Activated naive CD8-positive, alpha-beta T cell treated with anti-CD3 and anti-CD28 coated beads, Interleukin-2, amount 50 U/mL, for 16 hours (primary cell): ENCODE measurements at places on chromosomes 4 and X.

- DNase-seq: no peak
Measured at GRCh38 chrX:40772290-40772689, 36.9 kb upstream of the MED14 start.

GRCh38 chr4:169985881-169986280 is 40.3 kb downstream of the MFAP3L start:
- no peak for DNase-seq

- no peak for DNase-seq
Measured at GRCh38 chr4:118400356-118400755, 47.6 kb upstream of the PRSS12 start.

GRCh38 chr4:1768367-1769034 is 24.6 kb upstream of the FGFR3 start:
- no peak for DNase-seq

DNA sequence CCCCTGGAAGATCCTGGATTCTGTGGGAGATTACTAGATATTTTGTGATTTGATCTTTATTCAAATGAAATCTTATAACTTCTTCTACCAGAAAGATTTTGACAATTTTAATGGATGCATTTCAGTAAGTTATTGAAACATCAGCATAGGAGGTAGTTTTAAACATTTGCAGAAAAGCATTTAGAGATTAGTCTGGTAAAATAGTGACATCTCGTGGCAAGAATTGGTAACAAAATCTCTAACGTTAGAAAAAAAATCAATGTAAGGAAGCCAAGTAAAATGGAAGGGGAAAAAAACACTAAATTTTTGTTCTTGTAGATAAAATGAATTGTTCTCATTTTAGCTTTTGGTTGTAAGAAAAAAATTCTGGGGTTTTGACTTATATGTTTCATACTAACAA is 73.3 kb downstream of the TASL start:
- no peak for DNase-seq

DNA sequence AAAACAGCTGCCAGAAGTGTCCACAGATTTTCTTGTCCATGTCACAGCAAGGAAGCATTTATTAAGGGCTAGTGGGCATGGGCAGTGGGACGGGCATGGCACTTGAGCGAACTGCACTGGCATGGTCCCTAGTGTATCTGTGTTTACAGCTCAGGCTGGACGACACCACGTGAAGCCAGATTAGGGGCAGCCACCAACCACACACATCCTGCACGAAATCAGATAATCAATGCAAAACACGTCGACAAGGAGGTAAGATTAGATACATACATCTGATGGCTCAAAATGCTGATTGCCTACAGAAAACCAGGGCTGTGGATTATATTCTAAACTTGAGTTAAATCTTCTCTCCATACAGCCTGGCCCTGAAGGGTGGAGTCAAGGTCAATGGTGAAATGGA is 103.8 kb upstream of the ATP6AP2 start:
- DNase-seq: no peak

- DNase-seq: no peak
Measured at GRCh38 chr4:190121759-190122158, 51.8 kb upstream of the DUX4 start.

DNA sequence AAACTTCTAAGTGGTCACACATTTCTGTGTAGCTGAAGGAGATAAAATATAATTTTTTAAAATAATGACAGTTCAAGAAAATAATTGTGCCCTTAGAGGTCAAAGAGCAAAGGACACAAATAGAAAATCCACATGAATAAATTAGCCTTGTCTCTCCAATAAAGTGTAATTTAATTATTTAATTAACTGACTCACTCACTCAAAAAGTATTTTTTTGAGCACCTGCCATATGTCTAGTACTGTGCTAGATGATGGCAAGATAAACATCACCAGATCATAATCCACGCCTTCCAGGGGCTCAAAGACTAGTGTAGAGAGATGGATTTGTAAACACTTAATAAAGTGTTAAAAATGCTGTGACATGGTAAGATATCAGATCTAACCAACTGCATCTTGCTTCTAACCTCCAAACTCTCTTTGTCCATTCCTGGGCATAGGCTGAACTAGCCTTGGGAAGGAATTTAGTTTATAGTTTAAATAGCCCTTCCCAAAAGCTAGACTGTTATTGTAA is 112.5 kb downstream of the SCLT1 start:
- no peak for DNase-seq

GRCh38 chr4:173397604-173398003 is 1.3 kb downstream of the SCRG1 start:
- no peak for DNase-seq

DNA sequence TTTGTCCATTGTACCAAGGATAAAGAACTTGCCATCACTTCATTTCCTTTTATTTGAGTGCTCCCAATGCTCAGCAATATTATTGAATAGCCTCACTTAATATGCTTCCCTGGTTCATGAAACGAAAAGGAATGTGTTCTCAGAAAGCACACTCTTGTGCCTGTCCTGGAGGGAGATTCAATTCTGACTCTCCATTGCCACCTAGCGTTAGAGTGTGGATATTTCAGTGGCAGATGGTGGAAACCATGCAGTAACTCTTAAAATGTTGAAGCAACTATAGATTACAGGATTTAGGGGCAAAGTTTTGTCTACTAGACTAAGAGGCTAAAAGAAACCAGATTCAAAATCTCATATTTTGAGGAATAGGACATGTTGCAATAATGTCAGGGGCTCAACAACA is 36.0 kb downstream of the GAB3 start:
- DNase-seq: peak; percentile 24
